MG63 (cell line): ENCODE measurements at places on chromosomes 3 and 15.

DNA sequence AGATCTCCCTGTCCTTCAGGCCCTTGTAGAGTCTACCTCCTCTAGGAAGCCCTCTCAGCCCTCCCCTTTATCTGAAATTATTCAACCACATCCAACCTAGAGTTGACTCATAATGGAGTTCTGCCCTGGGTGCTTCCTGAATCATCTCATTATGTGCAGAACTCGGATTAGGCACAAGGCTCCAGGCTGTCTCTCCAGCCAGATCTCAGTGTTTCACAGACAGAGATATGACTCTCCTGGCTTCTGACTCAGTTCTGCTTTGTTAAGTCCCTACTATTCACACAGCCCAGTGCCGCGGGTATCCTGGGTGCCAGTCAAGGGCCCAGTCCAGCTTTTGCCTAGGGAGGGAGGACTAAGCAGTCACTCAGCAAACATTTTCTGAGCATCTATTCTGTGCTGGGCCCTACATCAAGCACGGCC lies 9.3 kb downstream of the STRA6 start:
- peak; percentile 93 for DNase-seq

- no peak for DNase-seq
Observed at GRCh38 chr3:17047894-17048293, 163.1 kb downstream of the PLCL2 start.

DNA sequence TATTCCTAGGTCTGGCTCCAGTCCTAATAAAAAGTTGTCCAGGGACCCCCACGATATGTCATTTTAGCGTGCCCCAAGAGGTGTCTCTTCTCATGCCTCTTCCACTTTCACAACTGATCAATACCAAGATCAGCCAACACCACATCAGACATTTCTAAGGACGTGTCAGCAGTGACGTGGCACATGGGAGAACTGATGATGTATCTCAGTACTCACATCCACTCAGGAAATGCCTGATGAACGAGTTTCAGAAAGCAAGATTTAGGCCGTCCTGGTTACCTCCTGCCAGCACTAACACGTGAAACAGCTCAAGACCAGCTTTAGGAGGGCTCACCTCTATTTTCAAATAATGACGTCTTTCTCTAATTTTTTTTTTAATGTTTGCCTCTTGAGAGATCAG lies 19.6 kb downstream of the VGLL4 start:
- no peak for DNase-seq

DNA sequence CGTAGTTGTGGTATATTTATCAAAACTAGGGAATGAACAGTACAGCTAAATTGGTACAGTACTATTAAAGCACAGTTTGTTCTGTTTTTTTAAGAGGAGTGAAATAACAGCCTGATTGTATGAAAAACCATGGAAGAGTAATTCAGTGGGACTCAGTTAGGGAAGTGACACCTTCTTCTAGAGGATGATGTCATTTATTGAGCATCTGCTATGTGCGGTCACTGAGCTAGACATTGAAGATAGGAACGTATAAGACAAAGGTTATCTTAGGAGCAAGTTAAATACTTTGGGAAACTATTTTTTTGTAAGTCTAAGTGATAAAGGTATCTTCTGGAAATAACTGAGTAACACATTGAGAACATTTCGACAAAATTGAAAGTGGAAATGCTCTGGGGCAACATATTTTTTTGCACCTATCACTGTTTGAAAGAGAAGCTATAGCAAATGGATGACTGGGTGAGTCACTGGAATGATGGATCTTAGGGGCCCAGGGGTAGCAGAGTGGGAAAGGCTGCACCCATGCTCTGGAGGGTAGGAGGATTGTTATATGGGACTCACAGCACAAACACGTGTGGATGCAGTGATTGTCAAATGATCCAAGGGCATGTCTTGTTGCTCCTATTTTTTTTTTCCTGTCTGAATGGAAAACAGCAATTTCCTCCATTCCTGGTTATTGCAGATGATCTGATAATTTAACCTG lies 43.0 kb downstream of the OXNAD1 start:
- no peak for DNase-seq
